ENCODE measurements at places on chromosomes 7 and 10.

- no peak for DNase-seq
Observed at GRCh38 chr10:128481152-128481840, 355.1 kb upstream of the MKI67 start.

DNA sequence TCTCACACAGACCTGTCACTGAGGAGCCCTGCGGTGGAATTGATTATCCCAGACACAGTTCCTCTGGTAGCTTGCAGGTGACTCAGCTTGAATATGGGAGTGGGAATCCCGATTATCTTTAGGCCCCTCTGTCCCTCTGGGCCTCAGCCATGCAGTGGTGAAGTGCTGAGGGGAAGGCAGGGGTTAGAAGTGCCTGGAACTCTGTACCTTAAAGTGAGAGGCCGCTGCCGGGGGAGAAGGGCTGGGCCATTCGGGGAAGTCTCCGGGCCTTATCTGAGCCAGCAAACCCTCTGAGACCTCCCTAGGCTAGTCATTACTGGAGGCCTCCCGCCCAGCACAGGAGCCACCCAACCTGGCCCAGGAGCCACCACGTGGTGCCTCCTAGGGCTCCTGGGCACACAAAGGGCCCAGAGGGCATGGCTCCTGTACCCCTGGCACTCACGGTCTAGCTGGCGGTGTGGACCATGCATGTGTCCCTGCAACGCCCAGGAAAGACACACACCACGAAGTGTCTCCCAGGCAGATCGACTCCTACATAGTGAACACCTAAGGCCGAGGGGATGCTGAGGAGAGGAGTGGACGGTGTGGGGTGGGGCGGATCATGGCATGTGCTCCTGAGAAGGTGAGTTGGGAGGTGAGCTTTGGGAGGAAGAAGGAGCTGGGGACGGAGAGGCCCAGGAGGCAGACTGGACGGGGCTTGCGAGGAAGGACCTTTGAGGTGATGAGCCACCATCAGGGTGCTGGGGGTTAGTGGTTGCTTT, 56.2 kb downstream of the HK1 start:
- no peak for DNase-seq

DNA sequence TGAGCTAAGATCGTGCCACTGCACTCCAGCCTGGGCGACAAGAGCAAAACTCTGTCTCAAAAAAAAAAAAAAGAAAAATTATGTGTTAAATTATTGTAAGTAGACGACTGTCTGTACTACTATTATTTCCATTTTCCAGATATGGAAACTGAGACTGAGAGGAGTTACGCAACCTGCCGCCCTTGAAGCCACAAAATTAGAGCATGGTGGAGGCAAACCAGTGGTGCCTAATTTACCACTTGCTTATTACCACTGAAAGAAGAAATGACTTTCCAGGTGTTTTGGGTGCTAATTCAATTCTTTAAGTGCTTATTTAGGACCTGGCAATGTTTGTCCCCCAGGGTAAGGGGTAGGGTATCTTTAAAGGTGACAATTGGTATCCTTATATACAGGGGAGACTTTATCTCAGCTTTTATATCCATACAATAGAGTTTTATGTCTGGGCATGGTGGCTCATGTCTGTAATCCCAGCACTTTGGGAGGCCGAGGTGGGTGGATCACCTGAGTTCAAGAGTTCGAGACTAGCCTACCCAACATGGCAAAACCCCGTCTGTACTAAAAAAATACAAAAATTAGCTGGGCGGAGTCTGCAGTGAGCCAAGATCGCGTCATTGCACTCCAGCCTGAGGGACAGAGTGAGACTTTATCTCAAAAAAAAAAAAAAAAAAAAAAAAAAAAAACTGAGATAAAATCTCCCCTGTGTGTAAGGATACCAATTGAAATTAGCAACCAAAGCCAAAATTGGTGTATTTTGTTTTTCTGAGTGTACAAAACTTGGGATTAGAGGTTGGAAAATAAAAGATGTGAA, 16.6 kb upstream of the CAMK1D start:
- no peak for DNase-seq

- peak; percentile 49 for DNase-seq
Observed at GRCh38 chr7:106367018-106367420, 82.2 kb upstream of the NAMPT start.

GRCh38 chr7:103075337-103075918, 488 bp downstream of the ARMC10 start:
- peak; percentile 54 for DNase-seq

DNA sequence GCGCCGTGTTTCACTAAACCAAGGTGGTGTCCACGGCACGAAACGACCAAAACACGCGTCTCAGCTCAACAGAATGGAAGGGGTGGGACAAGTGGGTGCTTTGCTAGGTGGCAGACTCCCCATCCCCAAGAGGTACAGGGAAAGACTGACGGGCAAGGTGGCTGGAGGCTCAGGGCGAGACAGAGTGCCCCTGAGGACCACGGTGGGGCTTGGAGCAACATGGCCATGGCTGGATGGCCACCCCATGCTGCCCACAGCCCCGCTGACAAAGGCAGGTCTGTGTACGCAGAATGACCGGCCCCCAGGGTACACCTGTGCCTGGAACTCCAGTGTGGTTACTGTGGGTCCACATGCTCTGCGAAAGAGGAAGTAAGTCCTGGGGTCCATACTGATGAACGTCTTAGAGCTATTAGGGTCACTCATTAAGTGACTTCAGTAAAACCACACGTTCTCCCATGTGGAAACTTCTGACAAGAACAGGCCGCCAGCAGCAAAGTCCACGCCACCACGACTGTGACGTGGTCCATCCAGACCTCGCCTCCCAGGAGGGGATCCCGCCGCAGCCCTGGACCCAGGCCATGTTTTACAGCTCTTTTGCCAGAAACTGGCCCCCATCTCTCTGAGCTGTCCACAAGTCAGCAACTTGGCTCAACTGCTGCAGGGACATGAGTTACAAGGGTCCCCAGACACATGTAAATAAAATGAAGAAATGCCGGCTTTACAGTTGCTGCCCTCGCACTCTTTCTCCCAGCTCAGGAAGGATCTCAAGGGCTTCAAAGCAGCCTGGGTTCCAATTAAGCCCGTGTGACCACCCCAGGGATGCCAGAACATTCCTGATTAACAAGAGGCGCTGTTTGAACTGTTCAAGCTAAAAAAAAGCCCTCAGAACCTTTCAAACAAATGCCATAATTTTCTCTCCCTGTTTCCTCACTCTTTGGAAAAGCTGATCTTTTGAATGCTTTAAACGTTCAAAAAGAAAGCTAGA, 66.8 kb downstream of the MAD1L1 start:
- DNase-seq, result no peak

GRCh38 chr10:10598297-10598696, 419.4 kb upstream of the CELF2 start:
- no peak for DNase-seq

DNA sequence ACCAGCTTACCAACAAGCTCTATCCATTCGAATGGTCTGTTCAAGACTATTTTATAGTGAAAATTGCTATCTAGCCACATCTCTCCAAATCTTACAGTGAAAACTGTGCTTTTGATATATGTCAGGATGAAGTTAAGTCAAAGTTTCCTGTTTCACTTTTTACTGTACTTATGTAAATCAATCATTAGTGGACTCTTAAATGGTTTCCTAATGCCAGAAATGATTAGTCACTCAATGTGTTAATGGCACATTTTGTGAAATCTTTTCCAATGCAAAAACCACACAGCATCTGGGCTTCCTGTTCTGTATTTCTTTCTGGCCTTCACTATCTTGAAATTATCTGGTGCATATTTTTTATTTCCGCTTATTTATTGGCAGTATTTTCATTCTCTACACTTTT, 87.3 kb upstream of the STEAP1B start:
- DNase-seq, result peak; percentile 25

DNA sequence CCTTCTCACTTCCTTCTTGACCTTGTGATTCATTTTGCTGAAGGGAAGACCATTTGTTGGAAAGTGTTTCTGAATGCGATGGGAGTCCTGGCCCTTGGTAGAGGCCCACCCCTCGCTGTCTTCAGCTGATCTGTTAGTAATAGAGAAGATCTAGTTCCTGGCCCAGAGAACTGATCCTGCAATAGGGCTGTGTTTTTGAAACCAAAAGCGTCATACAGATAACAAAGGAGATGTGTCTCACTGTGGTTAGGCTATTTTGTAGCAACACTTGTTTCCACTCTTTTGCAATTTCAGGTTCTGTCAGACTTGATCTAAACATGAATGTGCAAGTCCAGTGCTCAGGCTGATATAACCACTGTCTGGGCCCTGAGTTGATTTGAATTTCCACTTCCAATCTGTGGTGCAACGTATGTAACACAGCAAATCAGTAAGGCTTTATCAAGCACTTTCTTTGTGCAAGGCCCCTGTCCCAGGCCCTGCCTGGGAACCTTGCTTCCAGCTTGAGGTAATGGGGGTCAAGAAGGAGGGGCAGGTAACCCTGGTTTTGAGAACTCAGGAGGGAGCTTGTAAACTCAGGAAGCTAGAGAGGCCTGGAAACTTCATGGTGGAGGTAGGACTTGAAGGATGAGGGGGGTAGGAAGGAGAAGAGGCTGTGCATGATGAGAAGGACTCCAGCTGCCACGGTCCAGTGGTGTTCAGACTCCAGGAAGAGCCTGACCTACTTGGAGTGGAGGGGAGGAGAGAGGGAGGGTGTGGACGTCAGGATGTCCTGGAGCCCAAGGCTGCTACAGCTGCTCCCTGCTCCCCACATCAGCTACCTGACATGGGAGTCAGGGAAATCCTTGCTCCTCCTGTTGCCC, 42.2 kb upstream of the SRGN start:
- peak; percentile 49 for DNase-seq

DNA sequence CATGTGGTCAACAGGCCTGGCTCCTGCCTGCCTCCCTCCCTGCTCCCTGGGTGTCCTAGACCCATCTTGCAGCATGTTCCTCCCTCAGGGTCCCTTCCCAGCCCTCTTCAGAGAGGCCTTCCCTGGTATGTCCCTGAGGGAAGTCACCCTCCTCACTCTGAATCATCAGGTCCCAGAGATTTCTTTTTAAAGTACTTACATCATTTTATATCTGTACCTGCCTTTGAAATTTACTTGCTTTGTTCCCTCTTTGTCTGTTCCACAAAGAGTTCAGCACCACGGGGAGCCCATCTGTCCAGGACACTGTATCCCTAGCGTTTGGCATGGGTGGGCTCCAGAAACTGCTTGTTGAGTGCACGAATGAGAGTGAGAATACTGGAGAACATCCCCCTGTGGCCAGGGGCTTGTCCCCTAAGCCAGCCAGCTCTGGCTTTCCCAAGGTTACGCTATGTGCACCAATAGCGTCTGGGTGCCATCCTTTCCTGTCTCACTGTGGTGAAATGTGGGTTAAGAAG, 50.6 kb upstream of the IGFBP3 start:
- DNase-seq, result no peak

- no peak for DNase-seq
Observed at GRCh38 chr7:2808891-2809665, 35.0 kb downstream of the GNA12 start.

DNA sequence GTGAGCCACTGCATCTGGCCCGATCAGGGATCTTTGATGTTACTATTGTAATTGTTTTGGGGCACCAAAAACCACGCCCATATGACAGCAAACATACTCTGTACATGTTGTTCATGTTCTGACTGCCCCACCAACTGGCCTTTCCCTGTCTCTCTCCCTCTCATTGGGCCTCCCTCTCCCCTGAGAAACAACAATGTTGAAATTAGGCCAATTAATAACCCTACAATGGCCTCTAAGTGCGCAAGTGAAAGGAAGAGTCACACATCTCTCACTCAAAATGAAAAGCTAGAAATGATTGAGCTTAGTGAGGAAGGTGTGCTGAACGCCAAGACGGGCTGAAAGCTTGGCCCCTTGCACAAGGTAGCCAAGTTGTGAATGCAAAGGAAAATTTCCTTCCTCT, 50.3 kb upstream of the SDK1 start:
- no peak for DNase-seq

DNA sequence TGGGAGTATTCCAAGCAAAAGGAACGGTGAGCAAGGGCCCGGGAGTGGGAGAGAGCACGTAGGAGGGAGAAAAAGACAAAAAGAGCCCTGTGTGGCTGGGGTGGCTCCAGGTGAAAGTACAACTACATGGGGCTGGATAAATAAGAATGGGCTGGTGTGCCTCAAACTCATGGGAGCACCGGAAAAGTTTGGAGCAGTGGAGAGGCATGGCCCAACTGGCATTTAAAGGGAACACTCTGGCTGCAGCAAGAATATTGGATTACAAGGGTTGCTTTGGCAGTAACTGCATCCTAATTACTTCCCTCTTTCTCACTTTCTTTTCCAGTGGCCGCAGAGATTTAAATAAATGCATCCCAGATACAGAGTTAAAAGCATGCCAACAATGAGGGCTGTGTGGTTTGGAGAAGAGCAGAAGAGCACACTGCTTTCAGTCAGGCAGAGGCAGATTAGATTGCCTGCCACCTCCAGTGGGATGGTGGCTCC, 39.1 kb upstream of the HERPUD2 start:
- DNase-seq, result peak; percentile 14

DNA sequence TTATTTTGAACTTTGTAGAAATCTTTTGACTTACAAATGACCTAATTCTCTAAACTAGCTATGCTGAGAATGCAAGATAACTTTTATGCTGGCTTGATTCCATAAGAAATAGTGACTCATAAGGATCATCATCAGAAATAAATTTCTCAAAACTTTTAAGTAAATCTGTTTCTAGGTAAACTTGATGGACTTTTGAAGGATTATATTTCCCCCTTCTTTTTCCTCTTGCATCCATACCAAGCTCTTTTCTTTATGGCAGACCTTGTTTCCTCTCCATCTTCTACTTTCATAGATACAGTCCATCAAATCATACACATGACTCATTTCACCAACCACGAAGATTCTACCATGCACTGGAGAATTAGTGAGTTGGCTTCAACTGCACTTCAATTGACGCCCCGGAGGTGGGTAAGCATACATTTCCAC, 336.3 kb downstream of the KCNMA1 start:
- peak; percentile 52 for DNase-seq

DNA sequence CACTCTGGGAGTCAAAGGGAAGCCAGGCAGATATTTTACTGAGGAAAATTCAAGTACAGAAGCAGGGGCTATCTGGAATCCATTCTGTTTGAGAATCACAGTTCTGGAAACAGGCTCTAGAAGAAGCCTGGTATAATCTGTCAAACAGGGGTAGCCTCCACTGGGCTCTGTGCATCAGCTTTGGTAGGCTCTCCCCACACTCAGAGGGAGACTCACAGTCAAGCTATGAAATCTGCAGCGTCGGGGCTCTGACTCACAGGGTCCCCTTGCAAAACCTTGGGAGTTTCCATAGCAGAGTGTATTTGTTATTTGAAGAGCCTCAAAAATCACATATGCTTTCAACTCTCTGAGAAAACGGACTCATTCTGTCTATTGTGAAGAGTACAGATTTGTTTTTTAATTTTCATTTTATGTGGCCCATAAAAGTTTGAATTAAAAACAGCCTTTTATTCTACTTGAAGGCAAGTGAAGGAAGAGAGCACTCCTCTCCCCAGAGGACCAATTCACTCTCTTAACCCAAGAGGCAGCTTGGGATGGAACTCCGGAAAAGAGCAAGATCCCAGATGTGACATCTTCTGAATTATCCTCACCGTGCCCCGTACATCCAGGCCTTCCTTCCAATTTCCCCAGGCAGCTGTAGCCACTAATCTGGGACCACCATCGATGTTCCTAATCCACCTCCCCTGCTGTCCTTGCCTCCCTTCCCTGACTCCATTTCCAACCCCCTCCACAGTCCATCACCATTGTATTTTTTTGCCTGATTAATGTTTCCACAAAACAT, 590.9 kb upstream of the MGMT start:
- DNase-seq, result peak; percentile 59

GRCh38 chr10:43921881-43922280, 273.2 kb upstream of the ZNF32 start:
- DNase-seq, result no peak
